NCI-H2171 (cell line): ENCODE measurements at places on chromosomes 2 and 18.

- no peak for DNase-seq
Measured at GRCh38 chr2:236668531-236668969, 98.9 kb downstream of the ACKR3 start.

DNA sequence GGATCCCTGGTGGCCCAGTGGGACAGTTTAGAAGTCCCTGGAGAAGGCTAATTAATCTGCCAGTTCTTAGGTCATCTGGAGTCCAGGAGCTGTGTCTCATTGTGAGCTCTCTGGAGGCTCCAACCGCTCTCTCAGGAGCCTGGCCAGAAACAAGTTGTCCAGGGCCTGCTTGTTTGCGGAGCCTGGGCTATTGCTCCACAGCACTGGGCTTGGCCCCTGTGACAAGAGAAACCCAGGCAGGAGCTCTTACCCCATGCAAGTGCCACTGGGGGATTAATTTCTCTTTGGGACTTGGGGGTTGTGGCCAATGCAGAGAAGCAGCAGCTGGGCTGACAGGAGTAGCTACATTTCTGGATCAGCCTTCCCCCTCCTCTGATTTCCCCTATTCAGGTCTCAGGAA lies 24.5 kb upstream of the TNP1 start:
- DNase-seq, result no peak

- no peak for DNase-seq
Measured at GRCh38 chr18:10482985-10483949, 28.8 kb downstream of the APCDD1 start.

DNA sequence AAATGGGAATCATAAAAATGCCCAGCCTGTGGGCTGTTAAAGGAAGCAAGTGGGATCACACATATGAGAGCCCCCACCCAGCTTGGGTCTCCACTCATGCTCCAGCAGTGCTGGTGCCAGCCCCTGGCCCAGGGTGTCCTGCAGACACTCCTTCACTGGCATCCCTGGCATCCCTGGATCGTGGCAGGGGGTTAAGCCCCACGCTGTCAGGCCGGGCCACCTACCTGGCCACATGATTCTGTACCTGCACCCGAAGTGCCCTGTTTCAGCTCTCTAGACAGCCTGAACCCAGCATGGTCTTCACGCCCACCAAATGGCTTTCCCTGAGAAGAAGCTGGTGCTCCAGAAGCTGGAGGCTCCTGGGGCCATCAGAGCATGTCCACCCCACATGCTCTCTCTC lies 137.4 kb downstream of the INHBB start:
- DNase-seq, result no peak

- no peak for DNase-seq
Measured at GRCh38 chr18:36610661-36611060, 218.1 kb downstream of the TPGS2 start.

DNA sequence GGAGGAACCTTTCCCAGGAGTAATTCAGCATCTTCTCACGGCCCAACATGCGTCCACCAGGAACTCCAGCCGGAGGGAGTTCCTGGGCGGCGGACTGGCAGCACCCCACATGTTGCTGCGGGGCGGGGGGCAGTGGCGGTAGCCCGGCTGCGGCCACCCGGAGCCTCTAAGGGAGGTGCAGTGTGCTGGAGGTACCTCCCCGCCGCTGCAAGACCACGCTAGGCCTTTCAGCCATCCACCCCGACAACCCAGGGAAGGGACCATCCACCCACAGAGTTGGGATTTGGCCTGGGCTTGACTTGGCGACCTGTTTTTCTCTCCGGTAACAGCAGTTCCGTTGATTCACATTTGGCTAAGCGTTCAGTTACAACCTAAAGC lies 625 bp downstream of the LYPD6 start:
- no peak for DNase-seq

GRCh38 chr18:9079818-9080528 lies 22.5 kb upstream of the NDUFV2 start:
- DNase-seq, result no peak

- no peak for DNase-seq
Measured at GRCh38 chr2:68251855-68252399, 405 bp downstream of the PPP3R1 start.

GRCh38 chr2:24832073-24832461 lies 38.8 kb downstream of the CENPO start:
- no peak for DNase-seq

- no peak for DNase-seq
Measured at GRCh38 chr2:127596311-127597045, 49.5 kb upstream of the GPR17 start.

DNA sequence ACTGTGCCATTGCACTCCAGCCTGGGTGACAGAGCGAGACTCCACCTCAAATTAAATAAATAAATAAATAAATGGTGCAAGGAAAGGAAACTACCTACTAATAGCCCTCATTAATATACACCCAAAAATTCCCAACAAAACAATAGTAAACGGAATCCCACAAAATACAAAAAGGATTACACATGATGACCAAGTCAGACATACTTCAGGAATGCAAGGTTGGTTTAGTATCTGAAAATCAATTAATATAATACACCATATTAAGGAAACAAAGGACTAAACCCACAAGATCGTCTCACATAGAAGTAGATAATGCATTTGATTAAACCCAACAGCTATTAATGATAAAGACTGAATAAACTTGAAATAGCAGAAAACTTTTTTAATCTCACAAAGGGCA lies 307.4 kb downstream of the TGIF1 start:
- no peak for DNase-seq

- DNase-seq, result no peak
Measured at GRCh38 chr2:54560146-54560881, 104.2 kb downstream of the SPTBN1 start.

DNA sequence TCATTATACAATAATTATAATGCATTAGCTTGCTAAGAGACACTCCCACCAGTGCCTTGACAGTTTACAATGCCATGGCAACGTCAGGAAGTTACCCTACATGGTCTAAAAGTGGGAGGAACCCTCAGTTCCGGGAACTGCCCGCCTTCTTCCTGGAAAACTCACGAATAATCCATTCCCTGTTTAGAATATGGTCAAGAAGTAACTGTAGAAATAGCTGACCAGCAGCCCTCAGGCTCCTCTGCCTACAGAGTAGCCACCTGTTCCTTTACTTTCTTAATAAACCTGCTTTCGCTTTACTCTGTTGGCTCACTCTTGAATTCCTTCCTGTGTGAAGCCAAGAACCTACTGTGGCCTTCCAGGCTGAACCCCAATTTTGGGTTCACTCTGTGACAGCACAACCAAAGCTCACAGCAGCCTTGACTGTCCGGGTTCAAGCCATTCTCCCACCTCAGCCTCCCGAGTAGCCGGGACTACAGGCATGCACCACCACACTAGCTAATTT lies 20.0 kb upstream of the PTPN2 start:
- DNase-seq, result no peak

GRCh38 chr2:119438726-119439284 lies 7.2 kb downstream of the TMEM37 start:
- no peak for DNase-seq

GRCh38 chr2:152097801-152098495 lies 896 bp downstream of the CACNB4 start:
- no peak for DNase-seq

DNA sequence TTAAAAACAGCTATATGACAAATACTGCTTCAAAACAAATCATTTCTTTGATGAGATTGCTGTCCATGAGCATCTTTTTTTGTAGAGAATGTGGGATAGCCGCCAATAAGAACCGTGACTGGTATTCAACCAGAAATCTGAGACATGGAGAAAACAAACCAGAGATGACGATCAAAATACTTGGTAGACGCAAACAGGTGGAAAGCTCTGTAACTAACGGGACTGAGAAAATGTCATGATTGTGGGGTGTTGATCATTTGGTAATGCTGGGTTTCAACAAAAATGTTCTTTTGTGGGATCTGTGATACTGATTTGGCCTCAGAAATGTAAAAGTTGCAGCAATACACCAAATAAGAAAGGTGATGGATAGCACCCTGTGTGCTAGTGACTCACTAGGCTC lies 364.8 kb downstream of the NYAP2 start:
- DNase-seq, result no peak

GRCh38 chr2:24452502-24452885 lies 38.6 kb upstream of the NCOA1 start:
- no peak for DNase-seq

GRCh38 chr2:46983065-46983801 lies 67.6 kb upstream of the MCFD2 start:
- DNase-seq, result no peak

DNA sequence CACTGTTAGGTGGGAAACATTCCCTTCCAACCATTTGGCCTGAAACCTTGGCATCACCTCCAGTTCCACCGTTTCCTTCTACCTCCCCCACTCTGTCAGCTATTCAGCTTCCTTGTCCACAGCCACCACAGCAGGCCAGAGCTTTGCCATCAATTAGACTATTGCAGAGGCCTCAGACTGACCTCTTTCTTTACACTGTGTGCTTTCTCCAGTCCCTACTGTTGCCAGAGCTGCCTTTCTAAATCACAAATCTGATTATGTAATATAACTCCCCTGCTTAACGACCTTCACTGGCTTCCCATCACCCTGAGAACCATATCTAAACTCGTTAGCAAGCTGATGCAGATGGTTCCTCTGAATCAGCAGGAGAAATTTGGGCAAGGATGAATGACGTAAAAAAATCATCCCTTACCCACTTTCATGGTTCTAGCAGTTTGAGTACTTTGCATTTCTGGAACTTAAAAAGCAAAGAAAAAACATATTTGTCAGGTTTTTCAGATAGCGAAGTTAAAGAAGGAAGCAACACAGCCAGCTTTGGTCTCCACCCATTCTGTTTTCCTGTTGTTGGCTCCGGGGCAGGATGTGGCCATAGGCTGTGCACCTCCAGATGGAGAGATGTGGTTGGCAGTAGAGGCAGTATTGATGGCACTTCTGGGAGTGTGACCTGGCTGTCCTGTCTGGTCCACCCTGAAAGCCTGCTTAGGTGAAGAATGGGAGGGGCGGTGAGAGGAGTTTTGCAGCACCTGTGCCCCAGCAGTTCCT lies 422.1 kb downstream of the PARD3B start:
- peak; percentile 19 for DNase-seq

- no peak for DNase-seq
Measured at GRCh38 chr2:150191349-150191748, 296.1 kb downstream of the RND3 start.

- DNase-seq, result no peak
Measured at GRCh38 chr18:29218091-29218490, 1041.2 kb upstream of the CDH2 start.

DNA sequence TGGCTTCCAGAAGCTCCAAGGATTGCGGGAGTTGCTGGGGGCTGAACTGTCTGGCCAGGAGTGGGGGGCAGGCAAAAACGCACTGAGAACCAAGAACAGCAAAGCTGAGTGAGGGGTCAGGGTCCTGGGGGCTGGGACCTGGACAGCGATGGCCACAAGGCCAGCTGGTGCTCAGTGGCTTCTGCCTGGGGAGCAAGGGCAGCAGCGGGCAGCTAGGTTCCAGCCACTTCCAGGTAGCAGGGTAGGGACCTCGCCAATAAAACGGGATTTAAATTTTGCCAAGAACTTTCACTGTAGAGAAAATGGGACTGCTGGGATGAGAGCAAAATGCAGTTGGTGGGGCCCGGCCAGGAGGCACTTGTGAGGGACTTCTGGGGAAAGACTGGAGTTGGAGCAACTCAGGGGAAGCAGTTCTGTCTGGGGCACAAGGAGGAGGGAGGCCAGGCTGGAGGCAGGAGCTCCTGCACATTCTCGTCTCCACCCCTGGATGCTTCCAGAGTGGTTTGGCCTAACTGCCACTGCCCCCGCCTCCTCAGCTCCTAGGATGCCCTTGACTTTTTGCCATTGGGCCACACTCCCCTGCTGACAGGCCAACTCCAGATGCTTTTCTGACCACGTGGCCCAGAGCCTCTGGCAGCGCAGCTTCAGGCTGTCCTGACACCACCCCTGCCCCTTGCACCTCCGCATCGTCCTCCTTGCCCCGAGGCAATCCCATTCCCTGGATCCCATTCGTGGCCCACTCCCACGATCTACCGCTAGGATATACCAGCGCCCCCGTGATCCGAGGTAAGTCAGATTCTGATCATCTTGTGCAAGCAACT lies 5.5 kb upstream of the CCDC74A start:
- no peak for DNase-seq

GRCh38 chr2:111923276-111923804 lies 24.9 kb downstream of the MERTK start:
- DNase-seq, result no peak

- no peak for DNase-seq
Measured at GRCh38 chr18:22165049-22165602, 4.3 kb upstream of the GATA6 start.

DNA sequence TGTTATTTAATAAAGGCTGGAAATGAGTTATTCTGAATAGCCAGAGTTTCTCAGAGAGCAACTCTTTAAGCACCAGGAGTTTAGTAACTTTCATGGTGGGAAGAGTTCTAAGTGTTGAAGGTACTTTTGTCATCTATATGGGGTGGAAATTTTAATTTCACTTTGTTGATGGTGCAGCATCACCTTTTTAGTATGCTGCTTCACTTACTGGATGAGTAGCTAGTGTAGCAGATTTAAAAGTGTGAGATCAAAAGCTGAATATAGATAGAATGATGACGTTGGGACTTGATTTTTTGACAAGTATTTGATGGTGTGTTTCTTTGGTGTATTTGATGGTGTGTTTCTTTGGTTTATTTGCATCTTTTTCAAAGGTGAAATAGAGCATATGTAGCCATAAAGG lies 47.3 kb downstream of the MAP4K4 start:
- DNase-seq, result no peak

GRCh38 chr2:21418456-21418855 lies 294.7 kb downstream of the TDRD15 start:
- no peak for DNase-seq

DNA sequence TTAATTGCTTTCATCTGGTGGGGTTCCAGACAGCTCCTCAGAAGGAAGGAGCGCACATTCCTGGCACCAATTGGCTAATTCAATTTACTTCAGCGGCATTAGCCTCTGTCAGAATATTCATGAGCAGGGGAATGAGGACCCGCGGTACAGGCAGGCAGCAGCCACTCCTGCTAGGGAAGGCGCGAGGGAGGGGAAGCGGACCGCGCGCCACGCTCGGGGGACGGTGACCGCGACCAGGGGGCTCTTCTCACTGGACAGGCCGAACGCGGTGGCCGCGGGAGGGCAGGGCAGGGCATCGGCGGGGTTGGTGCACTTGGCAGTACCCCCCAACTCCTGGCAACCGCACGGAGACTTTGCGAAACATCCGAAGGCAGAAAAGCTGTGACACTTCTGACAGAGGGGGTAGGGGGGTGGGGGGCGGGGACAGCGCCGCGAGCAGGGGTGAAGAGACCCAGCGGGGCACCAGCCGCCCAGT lies at the start of gene CDH20:
CDH20 (plus strand) TSS at position 160 of the 475 bp plus-strand sequence.
- DNase-seq, result no peak

DNA sequence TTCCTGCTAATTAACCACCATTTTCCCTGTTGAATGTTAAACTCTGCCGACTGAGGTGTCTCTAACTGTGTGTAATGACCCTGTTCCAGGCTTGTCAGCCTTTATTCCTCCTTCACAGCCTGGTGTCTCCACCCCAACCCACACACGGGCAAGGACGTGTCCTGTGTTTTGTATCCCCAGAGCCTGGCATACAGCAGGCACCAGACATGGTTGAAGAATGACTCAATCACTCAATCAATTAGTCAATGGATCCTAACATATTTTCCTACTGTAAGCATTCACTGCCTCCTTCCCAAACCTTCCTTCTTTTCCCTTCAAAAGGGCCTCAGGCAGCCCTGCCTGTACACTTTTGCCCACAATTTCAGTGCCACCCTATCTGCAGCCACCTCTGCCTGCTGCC lies 2.7 kb upstream of the TNS1 start:
- DNase-seq, result no peak
